Activated T-cell treated with anti-CD3 and anti-CD28 coated beads, Interleukin-2, amount 50 U/mL, for 1 hour (primary cell): ENCODE measurements at places on chromosomes 16 and 17.

GRCh38 chr16:1713331-1713730 lies 7.3 kb downstream of the MAPK8IP3 start:
- no peak for DNase-seq

DNA sequence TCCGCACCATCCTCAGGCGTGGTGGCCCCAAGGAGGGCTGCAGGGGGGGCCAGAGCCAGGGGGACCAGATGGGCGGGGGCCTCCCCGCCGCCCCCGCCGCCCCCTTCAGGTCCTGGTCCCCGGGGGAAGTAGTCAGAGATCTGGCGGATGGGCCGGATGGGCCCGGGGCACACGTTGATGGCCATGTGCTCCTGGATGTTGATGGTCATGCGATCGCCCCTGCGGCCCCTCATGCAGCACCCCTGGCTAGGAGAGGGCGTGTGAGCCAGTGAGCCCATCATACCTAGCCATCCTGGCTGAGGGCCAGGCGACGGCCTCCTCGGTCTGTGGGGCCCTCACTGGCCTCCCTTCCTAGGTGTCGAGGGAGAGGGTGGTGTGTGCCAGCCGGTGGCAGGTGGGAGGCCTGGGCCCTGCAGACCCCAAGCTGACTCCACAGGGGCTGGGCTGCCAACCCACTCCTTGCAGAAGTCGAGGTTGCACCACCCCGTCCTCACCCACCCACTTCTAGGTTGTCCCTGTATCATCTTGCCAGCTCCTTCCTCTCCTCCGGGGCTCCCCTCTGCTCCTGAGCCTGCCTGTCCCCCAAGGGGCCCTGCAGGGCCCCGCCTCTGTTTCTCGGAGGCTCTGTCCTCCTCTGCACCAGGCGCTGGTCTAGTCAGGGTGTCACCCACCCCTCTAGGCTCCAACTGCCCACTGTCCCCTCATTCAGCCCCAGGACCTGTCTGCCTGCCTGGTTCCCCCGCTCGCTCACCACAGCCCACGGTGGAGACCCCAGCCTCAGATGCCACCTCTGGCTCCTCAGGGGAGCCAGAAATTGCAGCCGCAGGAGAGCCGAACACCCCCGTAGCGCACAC lies 610 bp downstream of the DOC2A start:
- DNase-seq = no peak

DNA sequence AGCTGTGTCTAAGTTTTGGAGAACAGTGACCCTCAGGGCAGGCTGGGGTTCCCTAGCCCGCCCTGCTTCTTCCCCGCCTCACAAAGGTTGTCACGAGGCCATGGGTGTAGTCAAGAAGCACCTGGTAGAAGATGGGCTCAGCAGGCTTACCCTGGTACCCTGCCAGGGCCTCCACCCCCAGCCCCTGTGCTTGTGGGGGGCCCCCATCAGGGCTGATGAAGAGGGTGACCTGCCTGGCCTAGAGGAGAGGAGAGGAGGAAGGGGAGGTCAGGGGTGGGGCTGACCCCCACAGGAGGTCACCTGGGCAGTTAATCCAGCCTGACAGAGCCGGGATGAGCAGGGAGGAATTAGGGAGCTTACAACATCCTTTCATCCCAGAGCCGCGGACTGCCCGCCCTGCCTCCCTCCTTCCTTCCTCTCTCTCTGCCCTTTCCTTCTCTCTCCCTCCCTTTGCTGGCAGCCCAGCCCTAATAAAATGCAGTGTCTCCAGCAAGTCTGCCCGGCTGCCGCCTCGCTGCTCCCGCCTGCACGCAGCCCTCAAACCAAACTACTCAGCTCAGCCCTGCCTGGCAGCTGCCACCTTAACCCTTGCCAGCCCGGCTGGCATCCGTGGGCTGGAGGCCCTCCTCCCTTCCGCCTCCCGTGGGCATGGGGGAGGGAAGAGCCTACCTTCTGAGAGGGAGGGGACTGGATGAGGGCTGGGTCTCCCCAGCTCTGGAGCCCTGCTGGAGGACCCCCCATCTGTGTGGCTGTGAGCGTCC lies 7.2 kb downstream of the DLX3 start:
- DNase-seq = no peak

- no peak for DNase-seq
Observed at GRCh38 chr16:57632568-57632967, 4.1 kb downstream of the ADGRG1 start.

- DNase-seq = no peak
Observed at GRCh38 chr17:16988749-16989229, 16.9 kb upstream of the TNFRSF13B start.

GRCh38 chr17:921161-921560 lies 58.4 kb downstream of the NXN start:
- no peak for DNase-seq

GRCh38 chr16:5382484-5382883 lies 284.9 kb upstream of the EEF2KMT start:
- DNase-seq = no peak

- DNase-seq = no peak
Observed at GRCh38 chr16:83021045-83021444, 394.3 kb downstream of the CDH13 start.

GRCh38 chr17:67239597-67239996 lies 5.4 kb downstream of the HELZ start:
- DNase-seq = no peak

GRCh38 chr16:88045820-88046303 lies 94.6 kb downstream of the BANP start:
- no peak for DNase-seq

DNA sequence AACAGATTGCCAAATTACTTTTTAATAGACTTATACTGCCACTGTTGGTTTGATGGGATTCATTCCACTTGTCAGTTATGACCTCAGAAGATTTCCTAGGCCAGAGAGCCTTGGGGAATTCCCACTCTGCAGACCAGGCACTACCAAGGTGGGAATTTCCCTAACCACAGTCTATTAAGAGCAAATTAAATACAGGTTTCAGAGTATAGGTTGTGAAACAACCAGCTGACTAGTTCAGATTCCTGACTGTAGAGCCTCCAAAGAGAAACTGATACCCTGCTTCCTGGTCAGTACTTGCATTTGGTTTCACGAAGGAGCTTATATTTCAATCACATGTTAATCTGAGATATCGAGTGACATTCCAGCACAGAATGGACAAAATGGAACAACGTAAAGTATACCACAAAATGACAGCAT lies 186.5 kb downstream of the STX8 start:
- no peak for DNase-seq

DNA sequence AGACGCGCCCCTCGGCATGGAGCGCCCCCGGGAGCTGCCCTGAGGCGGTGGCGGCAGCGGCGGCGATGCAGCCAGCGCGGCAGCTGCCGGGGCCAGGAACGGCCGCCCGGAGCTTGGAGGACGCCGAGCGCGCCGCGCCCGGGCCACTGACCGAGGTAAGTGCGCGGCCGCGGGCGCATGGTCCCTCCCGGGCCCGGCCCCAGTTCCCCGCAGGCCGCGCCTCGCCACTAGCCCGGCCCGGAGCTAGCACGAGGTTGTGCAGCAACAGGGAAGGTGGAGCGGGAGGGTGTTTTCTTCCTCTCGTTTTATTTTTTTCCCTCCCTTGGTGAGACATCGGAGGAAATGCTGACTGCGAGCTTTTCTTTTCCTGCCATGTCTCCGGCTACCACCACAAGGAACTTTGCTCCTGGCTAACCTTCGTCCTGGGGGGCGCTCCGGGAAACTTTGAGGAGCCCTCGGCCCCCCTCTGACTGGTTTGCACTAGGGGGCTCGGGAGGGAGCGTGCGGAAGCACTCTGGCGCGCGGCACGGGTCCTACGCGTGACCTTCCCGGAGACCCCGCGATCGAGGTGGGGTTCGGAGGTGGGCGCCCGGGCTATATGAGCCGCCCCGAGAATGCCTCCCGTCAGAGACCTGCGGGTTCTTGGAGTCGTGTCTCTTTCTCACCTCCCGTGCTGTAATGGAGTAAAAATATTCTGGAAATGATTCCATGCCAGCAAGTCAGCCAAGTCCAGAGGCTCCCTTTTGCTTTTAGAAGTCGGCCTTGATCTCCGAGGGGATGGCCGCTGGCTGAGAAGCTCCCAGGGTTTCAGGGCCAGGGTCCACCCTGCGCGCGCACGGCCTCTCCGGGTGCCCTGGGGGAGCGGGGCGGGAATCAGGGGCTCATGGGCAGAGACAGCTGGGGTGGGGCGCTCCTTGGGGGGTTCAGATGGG lies 868 bp downstream of the KCNJ12 start:
- DNase-seq = no peak

GRCh38 chr17:57675427-57676387 lies 69.4 kb downstream of the CCDC182 start:
- DNase-seq = no peak

GRCh38 chr16:7382521-7382920 lies 49.9 kb downstream of the RBFOX1 start:
- DNase-seq = no peak

GRCh38 chr16:85686912-85687591 lies 1.7 kb downstream of the GINS2 start:
- no peak for DNase-seq

- DNase-seq = peak; percentile 55
Observed at GRCh38 chr17:64736804-64737492, 74.8 kb upstream of the SMURF2 start.

DNA sequence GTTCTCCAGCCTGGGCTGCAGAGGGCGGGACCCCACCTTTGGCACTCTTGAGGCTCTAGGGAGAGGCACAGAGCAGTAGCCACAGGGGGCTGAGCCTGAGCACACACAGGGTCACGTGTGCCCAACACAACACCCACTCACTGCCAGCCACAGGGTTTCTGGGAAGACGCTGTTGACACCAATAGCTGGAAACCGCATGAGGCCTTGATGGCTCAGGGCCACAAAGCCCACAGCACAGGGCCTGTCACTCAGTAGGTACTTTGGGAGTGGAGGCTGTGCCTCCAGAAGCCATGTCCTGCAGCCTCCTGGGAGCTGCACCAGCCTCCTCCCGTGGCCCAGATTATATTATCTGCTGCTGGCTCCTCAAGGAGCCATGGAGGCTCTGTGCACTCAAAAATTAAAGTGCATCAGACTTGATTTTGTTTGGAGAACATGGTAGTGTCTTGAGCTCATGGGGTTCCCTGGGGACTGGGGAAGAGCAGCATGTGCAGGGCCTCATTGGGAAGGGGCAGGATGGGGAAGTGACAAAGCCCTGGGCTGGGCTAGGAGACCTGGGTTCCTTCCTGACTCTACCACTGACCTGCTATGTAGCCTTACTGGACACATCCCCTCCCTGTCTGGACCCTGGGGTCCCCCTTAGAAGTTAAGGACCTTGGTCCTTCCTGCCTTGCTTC lies 12.5 kb upstream of the SREBF1 start:
- DNase-seq = peak; percentile 75

- no peak for DNase-seq
Observed at GRCh38 chr16:85880861-85881260, 18.1 kb upstream of the IRF8 start.

DNA sequence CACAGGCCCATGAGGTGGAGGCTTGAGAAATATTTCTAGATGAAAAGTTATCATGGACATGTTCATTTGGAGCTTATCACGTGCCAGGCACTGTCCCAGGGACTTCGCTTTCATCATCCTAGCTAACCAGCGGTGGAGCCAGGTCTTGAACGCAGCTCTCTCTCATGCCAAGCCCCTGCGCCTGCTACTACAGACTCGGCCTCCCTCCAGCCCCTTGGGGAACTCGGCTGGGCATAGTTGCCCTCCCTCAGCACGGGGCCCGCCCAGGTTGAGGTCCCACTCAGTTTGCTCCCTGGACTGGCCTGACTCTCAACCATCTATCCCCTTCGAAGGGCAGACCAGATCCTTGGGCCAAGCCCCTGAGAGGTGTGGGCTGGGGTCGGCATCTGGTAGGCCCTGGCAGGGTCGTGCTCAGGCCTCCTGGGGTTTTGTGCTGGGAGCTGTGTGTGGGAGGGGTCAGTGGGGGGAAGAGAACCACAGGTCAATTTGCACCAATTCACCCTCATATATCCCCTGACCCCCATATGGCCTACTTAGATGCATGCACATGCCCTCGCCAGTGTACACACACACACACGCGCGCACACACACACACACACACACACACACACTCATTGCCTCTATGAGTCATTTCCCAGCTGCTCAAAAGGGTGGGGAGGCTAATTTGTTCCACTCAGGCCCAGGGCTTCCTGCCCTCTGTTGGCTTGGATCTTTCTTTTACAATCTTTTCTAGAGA lies 12.1 kb upstream of the SCN4A start:
- DNase-seq = peak; percentile 38

DNA sequence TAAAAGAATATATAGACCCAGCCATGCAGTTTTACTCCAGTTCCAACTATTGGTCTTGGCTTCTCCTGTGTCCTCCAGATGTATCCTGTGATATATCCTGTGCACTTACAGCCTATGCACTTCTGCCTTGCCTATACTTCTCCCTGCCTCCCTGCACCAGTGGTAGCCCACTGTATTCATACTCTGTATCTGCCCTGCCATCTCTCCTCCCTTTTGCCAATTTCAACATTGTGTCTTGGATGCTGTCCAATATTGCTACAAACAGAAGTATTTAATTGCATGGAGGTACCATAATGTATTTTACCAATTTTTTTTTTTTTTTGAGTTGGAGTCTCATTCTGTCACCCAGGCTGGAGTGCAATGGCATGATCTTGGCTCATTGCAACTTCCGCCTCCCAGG lies 242.7 kb downstream of the HAPSTR1 start:
- no peak for DNase-seq

GRCh38 chr17:80742581-80743180 lies 198.0 kb downstream of the RPTOR start:
- no peak for DNase-seq

DNA sequence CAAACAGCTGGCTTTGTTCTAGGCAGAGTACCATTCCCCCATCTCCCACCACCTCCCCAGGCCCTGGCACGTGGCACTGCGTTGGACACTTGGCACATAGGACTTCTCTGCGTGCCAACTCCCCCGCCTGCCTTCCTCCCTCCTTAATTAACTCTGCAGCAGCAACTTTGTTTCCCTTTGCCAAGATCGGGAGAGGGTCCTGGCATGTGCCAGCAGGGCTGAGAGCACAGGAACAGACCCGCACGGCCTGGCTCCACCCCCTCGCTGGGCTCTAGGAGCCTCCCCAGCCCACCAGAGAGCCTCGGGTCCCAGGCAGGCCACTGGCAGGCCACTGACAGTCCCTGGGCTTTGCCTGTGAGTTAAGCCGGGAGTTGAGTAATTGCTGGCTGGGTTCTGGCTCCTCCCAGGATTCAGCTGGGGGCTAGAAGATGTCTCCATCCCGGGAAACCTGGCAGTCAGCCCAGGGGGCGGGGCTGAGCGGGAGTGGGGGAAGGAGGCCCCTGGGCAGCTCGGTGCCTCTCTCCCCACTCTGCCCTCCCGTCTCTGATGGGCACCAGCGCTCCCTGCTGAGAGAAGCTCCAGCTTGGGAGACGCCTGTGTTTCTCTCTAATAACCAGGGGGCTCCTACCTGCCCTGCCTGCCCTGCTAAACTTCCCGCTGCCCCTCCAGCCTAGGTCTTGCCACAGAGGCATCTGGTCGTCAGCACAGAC lies 224.0 kb upstream of the TNRC6C start:
- DNase-seq = no peak

GRCh38 chr17:32335687-32336086 lies 6.3 kb downstream of the C17orf75 start:
- DNase-seq = no peak

DNA sequence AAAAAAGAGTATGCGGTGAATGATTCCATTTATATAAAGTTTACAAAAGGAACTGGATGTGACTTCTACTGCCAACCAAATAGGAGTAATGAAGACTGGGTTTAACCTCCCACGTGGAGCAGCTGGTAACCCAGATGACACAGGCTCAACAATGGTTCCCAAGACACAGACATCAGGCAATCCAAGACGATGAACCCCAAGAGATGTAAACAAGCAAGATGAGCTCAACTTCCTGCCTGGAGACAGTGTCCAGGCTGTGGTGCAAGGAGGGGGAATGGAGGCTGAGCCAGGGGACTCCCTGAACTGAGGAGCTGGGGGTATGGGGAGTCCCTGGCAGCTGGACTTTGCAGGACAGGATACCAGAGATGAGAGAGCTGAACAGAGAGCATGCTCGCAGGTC lies 104.7 kb downstream of the LITAF start:
- DNase-seq = no peak

GRCh38 chr17:27361695-27362094 lies 67.8 kb downstream of the WSB1 start:
- DNase-seq = no peak
